ENCODE measurements at places on chromosomes 2 and 18. TPM values are rescaled to one million over a fixed set of nuclear protein-coding genes. Genes with fewer than 3 reads are reported as not detected.

PRKAG3 gene
- total RNA-seq = not detected

GRCh38 chr2:109017017-109017416 is 28.0 kb upstream of the EDAR start:
- H3K4me3 ChIP-seq = no peak overlapping the region
- H3K27me3 ChIP-seq = no peaks in the 10 kb centered on the region
- no peaks in the 10 kb centered on the region for H3K36me3 ChIP-seq
- no peak for DNase-seq
- no peak overlapping the region for H3K27ac ChIP-seq

FAM124B gene
- total RNA-seq = 1.8 TPM

DNA sequence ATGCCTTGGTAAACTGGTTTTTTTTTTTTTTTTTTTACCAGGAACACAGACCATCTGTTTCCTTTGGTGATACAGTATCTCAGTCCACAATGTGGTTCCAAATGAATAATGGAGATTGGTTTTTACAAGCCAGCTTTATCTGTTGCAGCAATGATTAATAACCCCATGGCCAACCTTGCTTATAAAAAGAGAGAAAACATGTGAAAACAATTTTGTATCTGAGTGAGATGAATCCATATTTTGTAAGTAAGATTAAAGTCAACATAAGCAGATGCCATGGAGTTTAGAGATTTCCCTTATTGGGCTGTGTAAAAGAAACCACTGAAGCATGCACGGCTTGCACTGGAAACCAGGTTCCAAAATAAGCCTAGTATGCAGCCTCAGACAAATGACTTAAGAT is 108.6 kb upstream of the CNTNAP5 start:
- H3K4me3 ChIP-seq = no peak overlapping the region
- DNase-seq = no peak
- H3K27me3 ChIP-seq = no peaks in the 10 kb centered on the region
- no peaks in the 10 kb centered on the region for H3K36me3 ChIP-seq
- no peak overlapping the region for H3K27ac ChIP-seq
- no peaks in the 10 kb centered on the region for H3K4me1 ChIP-seq

- no peak overlapping the region for H3K27ac ChIP-seq
- peaks cover 49% of the 10 kb centered on the region for H3K36me3 ChIP-seq
- H3K4me3 ChIP-seq = no peak overlapping the region
- no peaks in the 10 kb centered on the region for H3K27me3 ChIP-seq
- H3K4me1 ChIP-seq = peaks cover 7% of the 10 kb centered on the region
Measured at GRCh38 chr2:130346041-130346740, 3.5 kb downstream of the IMP4 start.

GRCh38 chr2:226300196-226300886 is 499.3 kb downstream of the IRS1 start:
- no peak overlapping the region for H3K4me3 ChIP-seq
- no peak for DNase-seq
- no peaks in the 10 kb centered on the region for H3K4me1 ChIP-seq
- H3K36me3 ChIP-seq = no peaks in the 10 kb centered on the region

DNA sequence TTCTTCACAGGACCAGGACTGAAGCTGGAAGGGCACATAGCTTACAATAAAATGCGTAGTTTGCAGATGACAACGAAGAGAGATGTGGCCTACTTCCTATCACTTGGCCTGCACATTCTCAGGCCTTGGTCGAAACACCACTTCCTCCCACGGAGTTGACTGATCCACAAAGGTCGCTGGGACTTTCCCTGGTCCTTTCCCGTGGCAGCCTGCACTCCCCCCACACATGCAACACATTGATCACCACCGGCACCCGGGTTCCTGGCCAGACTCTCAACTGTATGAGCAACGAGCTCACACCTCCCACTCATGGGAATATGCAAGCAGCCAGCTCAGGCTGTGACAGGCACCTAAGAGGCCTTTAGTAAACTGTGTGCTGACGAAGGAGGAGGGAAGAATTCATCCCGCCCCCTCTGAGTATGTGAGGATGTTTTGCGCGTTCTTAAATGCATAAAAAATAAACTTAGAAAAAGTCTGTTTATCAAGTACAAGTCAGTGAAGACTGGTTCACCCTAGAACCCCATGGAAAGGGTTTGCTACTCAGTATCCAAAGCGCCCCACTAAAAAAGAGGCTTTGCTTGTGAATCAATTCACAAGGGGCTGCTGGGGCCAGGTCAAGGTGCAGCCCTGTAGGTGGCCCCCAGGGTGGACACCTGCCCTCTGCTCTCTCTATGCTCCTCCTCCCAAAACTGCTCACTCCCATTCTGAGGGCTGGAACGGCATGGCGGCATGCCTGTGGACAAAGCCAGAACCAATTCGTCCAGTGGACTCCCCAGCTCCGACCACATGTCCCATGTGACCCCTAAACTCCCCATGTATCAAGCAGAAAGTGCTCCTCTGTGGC is 154.3 kb downstream of the EIPR1 start:
- no peaks in the 10 kb centered on the region for H3K27me3 ChIP-seq
- no peak for DNase-seq
- peak overlapping the region; percentile 41 for H3K27ac ChIP-seq
- no peaks in the 10 kb centered on the region for H3K4me1 ChIP-seq
- no peaks in the 10 kb centered on the region for H3K36me3 ChIP-seq

DNA sequence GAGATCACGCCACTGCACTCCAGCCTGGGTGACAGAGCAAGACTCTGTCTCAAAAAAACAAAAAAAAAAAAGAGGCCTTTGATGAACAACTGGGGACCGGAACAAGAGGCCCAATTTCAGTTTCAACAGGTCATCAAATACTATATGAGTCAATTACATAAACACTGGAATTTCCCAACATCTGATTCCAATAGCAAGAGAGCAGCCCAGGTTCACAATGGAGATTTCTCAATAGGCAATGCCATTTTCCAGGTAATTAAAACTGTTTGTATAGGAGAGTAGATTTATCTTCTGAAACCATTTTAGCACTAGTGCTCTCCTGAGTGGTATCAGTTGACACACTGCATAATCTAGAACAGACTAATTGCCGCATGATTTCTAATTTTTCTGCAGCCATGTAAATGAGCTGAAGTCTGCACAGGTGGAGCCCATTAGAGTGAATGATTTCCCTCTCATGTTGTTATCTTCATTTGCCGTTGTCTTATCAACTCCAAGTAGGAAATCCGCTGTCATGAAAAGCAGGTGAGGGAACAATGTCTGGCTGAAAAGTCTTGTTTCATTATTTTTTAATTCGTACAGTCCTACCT is 264.1 kb upstream of the MEIS1 start:
- no peaks in the 10 kb centered on the region for H3K4me1 ChIP-seq
- H3K27ac ChIP-seq = no peak overlapping the region
- no peaks in the 10 kb centered on the region for H3K36me3 ChIP-seq
- no peaks in the 10 kb centered on the region for H3K27me3 ChIP-seq
- DNase-seq = no peak

DNA sequence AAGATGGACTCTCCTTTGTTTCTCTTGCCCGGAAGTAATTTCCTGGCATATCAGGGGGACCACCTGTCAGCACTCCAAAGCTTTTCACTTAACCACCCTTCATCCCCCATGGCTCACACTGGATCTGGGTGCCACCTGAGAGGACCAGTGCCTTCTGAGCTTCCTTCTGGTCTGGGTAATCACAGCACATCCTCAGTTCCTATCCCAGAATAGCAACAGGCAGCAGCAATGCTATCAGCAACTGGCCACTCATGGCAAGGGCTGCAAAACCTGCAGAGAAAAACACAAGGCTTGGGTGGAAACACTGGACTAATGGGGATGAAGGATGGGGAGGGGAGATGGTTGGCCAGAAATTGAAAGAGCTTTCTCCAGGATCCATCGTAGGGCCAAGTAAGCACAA is 59.9 kb upstream of the STPG4 start:
- DNase-seq = no peak
- H3K4me1 ChIP-seq = no peaks in the 10 kb centered on the region
- H3K27me3 ChIP-seq = no peaks in the 10 kb centered on the region
- H3K4me3 ChIP-seq = no peak overlapping the region
- H3K27ac ChIP-seq = no peak overlapping the region
- H3K36me3 ChIP-seq = no peaks in the 10 kb centered on the region

DNA sequence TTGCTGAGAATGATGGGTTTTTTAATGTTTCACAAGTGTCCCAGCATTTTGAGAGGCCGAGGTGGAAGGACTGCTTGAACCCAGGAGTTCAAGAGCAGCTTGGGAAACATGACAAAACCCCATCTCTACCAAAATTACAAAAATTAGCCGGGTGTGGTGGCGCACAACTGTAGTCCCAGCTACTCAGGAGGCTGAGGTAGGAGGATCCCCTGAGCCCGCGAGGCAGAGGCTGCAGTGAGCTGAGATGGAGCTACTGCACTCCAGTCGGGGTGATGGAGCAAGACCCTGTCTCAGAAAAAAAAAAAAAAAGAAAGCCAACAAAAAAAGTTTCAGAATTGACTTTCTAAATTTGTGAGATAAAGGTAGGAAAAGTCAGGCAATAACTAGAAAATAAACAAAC is 8.7 kb downstream of the TFCP2L1 start:
- DNase-seq = no peak
- no peak overlapping the region for H3K27ac ChIP-seq
- H3K4me3 ChIP-seq = no peak overlapping the region
- H3K27me3 ChIP-seq = no peaks in the 10 kb centered on the region

GRCh38 chr2:124662946-124663644 is 638.0 kb downstream of the CNTNAP5 start:
- H3K27ac ChIP-seq = no peak overlapping the region
- no peaks in the 10 kb centered on the region for H3K4me1 ChIP-seq
- no peaks in the 10 kb centered on the region for H3K27me3 ChIP-seq
- H3K36me3 ChIP-seq = no peaks in the 10 kb centered on the region

TEX44 gene
- not detected for total RNA-seq

REG1B gene
- not detected for total RNA-seq

GRCh38 chr2:69959425-69959824 is 2.0 kb downstream of the ASPRV1 start:
- no peak for DNase-seq
- no peak overlapping the region for H3K4me3 ChIP-seq
- H3K36me3 ChIP-seq = no peaks in the 10 kb centered on the region
- H3K27me3 ChIP-seq = no peaks in the 10 kb centered on the region
- peaks cover 15% of the 10 kb centered on the region for H3K4me1 ChIP-seq
- H3K27ac ChIP-seq = no peak overlapping the region
